ENCODE measurements at places on chromosomes 3 and 15.

GRCh38 chr3:157180262-157180661, 20.3 kb upstream of the CCNL1 start:
- no peak for DNase-seq

GRCh38 chr3:136694321-136694720, 57.9 kb downstream of the STAG1 start:
- no peak for DNase-seq

DNA sequence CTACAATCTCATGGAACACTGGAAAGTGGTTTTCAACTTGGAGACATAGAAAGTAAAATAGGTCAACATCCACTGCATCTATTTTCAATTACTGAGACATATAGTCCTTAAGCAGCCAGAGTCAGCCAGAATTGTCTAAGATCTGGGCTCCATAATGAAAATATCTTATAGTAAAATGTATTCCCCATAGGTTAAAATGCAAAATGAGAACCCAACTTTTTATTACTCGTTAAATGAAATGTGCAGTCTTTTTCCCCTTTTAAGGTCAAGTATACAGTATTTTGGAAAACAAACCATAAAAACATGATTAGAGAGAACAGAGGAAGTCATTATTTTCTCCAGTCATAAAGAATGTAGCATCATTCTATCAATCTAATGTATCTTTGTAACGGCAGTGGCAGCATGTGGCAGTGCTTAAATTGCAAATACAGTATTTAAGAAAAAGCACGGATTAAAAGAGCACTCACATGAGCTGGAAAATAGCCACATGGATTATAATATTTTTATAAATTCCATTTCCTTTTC, 64.4 kb upstream of the CPB1 start:
- no peak for DNase-seq

- no peak for DNase-seq
Measured at GRCh38 chr15:39051626-39052322, 487.2 kb upstream of the RASGRP1 start.

GRCh38 chr3:194279701-194280360, 71.3 kb downstream of the CPN2 start:
- DNase-seq, result peak; percentile 50

DNA sequence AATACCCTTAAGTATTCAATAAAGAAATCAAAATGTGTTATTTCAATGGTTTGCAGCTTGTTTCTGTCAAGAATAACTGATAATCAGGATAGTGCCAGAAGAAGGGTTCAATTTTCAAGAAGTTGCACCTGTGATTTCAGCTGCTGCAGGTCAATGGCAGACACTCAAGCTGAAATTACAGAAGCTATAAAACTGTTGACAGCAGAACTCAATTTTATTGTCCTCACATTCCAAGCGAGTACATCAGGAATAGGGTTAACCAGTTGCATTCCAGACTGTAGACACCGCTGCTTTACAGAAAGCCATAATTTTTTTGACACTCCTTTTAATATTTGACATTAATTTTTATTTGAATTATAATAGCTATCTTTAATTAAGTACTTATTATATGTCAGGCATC, 364.1 kb downstream of the CGGBP1 start:
- DNase-seq, result no peak

DNA sequence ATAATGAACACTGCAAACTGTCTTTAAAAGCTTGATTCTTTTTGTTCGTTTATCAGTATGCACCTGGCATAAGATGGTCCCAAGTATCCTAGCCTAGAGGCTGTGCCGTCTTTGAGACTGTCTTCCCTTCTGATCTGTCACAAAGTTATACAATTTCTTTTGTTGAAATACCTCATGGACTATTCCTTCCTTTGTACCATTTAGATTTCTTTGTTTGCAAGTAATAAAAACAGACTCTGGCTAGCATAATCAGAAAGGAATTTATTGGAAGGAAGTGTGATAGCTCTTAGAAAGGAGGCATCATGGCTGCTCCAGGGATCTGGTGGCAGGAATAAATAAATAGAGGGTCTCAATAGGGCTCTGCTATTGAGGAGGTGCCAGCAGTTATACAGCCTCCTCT, 280.4 kb downstream of the SLC9A9 start:
- no peak for DNase-seq

DNA sequence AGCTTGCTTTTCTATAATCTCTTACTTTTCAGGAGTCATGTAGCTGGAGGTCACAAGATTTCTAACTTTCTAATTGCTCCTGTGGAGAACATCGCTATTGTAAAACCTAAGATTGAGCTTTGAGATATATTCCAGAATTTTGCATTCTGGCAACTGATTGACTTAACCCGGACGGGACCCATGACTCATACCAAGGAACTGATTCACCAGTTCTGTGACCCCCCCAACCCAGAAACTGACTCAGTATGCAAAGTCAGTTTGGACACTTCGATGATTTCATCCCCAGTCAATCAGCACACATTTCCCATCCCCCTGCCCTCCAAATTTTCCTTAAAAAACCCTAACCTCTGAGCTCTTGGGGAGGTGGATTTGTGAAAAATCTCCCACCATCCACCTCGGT, 396.5 kb upstream of the GBE1 start:
- no peak for DNase-seq

- no peak for DNase-seq
Measured at GRCh38 chr15:71811036-71811736, 832 bp downstream of the NR2E3 start.

DNA sequence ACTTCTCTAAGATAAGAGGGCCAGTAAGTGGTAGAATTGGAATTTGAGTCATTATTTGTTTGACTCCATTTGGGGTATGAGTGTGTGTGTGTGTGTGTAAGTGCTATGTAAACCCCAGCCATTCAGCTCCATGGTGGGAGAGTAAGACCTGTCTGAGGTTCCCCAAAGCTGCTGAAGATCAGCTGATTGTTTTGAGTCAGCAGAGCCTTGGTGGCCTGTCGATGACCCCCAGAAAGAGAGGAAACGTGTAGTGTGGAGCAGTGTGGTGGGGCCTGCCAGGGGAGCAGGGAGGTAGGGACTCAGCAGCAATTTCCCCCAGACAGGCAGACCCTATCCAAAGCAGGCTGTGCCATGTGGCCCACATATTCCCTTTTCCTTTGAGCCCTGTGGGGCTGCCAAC, 5.3 kb downstream of the DVL3 start:
- no peak for DNase-seq

DNA sequence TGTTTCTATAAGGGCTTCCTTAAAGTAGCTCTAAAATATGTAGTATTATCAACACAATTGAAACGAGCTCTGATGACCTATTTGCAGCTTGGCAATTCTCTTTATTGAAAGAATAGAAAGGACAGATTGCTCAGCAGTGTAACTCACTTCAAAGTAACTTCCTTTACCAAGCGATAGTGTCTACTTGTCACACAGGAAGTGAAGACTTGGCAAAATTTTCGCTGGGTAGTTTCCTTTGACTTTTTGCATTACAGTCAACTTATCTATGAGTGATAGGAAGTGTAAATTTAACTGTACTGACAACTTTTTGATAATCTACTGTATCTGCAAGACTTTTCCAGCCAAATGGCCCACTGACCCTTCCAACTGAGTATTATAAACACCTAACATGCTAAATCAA, 22.8 kb downstream of the SLC9A9 start:
- DNase-seq, result no peak

DNA sequence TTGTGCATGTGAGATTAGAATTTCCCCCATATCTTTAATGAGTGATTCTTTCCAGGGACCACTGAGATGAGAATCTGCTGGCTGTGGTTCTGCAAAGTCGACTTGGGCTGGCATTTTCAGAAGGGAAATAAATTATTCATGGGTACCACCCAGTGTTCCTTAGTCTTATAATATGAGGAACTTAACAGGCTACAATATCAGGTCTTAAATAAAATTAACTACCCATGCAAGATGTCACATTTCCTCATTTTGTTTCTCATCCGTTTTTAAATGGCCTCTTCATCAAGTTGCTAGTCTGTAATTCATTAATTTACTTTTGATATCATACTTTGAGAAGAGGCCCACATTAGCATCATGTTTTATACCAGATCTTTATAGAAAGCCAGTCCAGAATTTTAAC, 58.3 kb upstream of the SKOR1 start:
- DNase-seq, result no peak

DNA sequence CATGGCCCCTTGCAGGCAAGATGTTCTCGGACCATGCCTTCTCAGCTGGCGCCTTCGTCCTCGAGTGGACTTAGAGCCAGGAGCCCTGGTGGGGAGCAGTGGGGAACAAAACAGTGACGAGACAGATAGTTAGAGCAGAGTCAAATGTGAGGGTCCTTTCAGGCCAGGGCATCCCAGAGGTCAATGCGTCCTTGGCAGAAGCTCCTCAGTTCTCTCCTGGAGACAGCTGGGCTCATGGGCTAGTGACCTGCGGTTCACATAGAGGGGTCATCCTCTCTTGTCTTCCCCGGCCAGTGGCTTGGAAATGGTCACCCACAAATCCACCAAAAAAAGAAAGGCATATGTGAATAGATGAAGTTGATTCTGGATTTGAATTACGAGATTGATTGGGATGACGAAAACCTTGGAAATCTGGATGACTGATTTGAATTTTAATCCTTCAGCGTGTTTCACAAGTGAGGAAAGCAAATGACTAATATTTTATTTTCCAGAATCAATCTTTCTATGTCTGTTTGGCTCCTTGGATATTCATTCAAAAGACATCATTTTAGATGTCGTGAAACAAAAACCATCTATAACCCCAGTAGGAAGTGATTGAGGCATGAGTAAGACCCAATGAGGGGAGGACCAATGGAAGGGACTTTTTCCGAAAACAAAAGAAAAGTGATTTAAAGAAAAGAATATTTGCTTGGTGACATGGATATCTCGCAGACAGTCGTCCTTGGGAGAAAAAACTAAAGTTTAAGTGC, 84.5 kb downstream of the ASB7 start:
- no peak for DNase-seq

- no peak for DNase-seq
Measured at GRCh38 chr3:181210275-181210674, 220.7 kb upstream of the DNAJC19 start.

GRCh38 chr3:33881156-33882064, 83.0 kb downstream of the PDCD6IP start:
- DNase-seq, result no peak

DNA sequence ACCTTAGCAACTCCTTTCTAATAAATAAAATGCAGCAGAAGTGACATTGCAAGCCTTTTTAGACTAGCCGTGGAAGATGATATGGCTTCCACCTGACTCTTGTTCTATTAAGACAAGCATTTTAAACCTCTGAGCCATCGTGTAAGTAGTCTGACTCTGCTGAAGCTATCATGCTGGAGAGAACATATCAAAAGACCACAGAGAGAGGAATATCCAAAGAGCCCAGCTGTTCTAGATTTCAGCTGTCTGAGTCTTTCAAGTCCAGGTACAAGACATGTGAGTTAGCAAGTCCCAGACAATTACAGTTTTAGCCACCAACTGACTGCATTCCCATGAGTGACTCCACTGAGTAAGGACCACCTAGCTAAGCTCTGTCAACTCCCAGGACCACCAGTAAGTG, 517.0 kb upstream of the NAALADL2 start:
- DNase-seq, result no peak

- no peak for DNase-seq
Measured at GRCh38 chr15:55253580-55253979, 36.0 kb downstream of the RAB27A start.

- DNase-seq, result no peak
Measured at GRCh38 chr3:42166214-42166613, 75.1 kb downstream of the TRAK1 start.

DNA sequence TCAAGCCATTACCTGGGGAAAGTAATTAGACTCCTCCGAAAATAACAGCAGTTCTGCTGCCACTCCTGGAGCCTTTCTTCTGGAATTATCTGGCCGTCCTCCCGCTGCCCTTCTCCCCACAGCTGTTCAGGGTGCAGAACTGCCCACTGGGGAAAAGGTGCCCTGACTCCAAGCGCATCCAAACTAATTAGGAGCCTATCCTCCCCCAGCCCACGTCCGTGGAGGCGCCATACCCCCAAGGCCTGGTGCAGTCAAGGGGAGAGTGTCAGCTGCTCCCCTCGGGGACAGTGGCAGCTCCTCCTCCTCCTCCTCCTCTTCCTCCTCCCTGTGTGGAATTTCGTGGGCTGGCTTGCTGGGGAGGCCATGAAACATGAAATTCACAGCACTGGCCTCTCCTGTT, 177.2 kb downstream of the XXYLT1 start:
- no peak for DNase-seq

DNA sequence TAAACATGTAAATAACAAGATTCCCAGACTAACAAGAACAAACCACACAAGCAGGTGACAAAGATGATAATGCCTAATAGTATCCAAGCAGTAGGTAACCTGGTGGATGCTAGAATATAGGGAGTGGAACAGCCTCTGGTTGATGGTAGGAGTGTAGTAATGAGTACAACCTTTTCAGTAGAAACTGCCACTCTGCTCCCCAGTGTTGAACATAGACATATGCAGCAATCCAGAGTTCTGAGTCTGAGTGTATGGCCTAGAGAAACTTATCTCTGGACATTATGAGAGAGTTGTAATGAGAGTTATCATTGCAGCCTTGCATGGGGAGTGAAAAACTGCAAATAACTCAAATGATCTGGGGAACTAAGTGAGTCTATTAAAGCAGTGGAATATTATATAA, 76.1 kb upstream of the ACAD9 start:
- DNase-seq, result no peak

GRCh38 chr3:111738238-111738637, 120.8 kb upstream of the PHLDB2 start:
- DNase-seq, result no peak

GRCh38 chr3:127410678-127411077, 122.8 kb upstream of the PRR20G start:
- DNase-seq, result peak; percentile 32

- DNase-seq, result no peak
Measured at GRCh38 chr3:165855581-165855980, 18.4 kb upstream of the BCHE start.

DNA sequence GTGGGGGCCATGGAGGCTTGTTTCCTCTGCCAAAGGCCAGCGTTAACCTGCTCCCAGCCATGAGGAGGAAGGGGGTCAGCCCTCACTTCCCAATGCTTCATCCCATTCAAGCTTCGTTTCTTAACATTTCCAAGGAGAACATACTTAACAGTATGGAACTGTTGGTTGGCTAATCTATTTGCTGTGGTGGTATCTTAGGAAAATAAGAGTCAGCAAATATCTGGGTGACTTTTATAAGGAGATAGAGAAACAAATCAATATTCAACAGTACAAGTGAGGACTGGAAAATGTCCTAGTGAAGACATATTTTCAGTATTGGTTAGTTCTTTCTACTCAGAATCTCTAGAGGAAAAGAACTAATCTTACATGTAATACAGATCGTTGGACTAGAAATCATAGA, 223.8 kb upstream of the ARRDC4 start:
- no peak for DNase-seq

GRCh38 chr3:55434789-55435188, 52.3 kb downstream of the WNT5A start:
- no peak for DNase-seq

DNA sequence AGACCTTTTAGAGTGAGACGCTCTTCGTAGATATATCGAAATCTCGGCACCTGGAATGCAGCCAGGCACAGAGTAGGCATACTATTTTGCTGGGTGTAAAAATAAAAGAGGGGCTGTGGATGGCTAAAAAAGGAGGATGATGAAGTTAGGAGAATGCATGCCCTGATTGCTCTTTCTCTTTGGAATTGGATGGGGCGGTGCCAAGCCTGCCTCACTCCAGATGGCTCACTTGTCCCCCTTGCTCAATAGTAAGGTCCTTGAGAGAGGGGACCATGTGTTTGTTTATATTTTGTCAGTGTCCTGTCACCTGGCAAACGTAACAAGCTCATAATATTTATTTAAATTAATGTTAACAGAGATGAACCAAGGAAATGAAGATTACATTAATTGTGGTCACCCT, 33.0 kb downstream of the SNRK start:
- no peak for DNase-seq
